Psoas muscle (tissue), 8 donors: ENCODE measurements at places on chromosomes 3 and 15. TPM values are rescaled to one million over a fixed set of nuclear protein-coding genes. Genes with fewer than 3 reads are reported as not detected.

- no peak overlapping the region for H3K4me3 ChIP-seq
- no peak for DNase-seq
- H3K27me3 ChIP-seq: peaks cover 3% of the 10 kb centered on the region
- no peaks in the 10 kb centered on the region for H3K4me1 ChIP-seq
- H3K36me3 ChIP-seq: no peaks in the 10 kb centered on the region
- H3K27ac ChIP-seq: no peak overlapping the region
Observed at GRCh38 chr15:78387246-78388037, 47.3 kb downstream of the CRABP1 start.

- no peak overlapping the region for H3K4me3 ChIP-seq
- no peaks in the 10 kb centered on the region for H3K27me3 ChIP-seq
- no peaks in the 10 kb centered on the region for H3K4me1 ChIP-seq
Observed at GRCh38 chr3:70000028-70000410, 486 bp downstream of the SAMMSON start.

The RAD18 gene
- polyA plus RNA-seq: 2.5 TPM

- DNase-seq: no peak
- H3K4me3 ChIP-seq: no peak overlapping the region
- no peaks in the 10 kb centered on the region for H3K27me3 ChIP-seq
- H3K4me1 ChIP-seq: no peaks in the 10 kb centered on the region
- no peaks in the 10 kb centered on the region for H3K36me3 ChIP-seq
Observed at GRCh38 chr3:117566926-117567325, 857.3 kb downstream of the TUSC7 start.

DNA sequence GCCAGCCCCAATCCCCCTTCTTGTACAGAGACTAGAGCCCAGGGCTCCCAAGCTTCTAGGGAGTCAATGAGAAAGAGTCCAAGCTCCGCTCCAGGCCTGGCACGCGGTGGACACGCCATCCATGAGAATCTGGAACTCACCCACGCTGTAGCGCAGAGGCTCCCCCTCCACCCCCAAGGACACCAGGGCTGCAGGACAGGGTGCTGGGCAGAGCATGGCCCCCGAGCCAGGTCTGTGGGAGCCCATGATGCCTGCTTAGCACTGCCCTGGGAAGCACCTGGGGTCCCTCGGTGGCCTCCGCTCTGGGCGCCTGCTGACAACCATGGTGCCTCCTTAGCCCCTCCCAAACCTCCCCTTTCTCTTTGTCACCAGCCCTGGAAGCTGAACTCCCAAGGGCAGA is 28.5 kb downstream of the ACSBG1 start:
- DNase-seq: no peak
- H3K4me3 ChIP-seq: no peak overlapping the region
- H3K4me1 ChIP-seq: peaks cover 49% of the 10 kb centered on the region
- H3K27me3 ChIP-seq: no peaks in the 10 kb centered on the region
- no peaks in the 10 kb centered on the region for H3K36me3 ChIP-seq

The STARD5 gene
- polyA plus RNA-seq: 0.55 TPM

The COL6A6 gene
- polyA plus RNA-seq: 0.39 TPM

DNA sequence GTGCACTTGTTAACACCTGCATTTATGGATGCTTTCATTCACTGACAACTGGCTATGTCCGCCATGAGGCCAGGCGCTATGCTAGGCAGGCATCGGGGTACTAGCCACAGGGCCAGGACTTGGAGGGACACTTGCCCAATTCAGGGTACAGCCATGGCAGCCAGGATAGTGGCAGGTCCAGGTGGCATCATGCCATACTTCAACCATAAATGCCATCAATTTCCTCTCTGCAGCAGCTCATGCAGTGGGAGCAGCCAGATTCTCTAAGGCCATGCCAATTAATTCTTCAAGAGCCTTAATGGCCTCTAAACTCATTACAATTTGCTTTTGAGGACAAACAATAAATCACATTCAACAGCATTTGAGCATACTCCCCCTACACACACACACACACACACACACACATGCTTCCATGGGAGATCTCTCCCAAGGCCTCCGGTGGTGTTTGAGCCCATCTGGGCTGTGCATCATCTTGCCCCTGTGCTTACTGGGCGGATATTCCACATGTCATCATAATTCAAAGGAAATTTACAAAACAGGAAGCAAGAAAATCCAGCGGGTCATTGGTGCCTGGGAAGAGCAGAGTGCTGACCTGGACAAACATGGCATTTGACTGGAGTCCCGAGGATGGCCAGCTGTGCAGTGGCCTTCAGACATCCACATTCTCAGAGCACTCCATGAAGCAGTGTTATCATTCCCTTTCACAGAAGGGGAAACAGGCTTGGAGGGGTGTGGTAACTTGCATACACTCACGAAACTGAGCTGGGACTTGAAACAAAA is 109.1 kb downstream of the IQSEC1 start:
- no peak overlapping the region for H3K4me3 ChIP-seq
- peak overlapping the region; percentile 53 for H3K27ac ChIP-seq
- peak; percentile 58 for DNase-seq
- no peaks in the 10 kb centered on the region for H3K27me3 ChIP-seq
- H3K36me3 ChIP-seq: no peaks in the 10 kb centered on the region

DNA sequence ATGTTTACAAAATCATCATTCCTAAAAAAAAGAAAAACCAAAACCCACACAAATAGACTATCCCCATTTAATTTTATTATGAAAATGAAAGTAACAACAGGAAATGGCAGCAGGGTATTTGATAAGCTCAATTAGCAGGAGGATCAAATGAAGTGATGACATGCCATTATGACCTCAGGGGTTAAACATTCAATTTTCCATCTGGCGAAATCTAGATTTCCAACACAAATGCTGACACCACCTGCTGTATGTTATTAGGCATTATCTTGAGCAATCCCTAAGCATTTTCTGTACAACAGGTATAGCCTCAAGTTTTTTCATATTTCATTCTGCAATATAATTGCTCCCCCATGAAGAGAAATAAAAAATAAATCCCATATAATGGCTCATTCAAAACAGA is 57.1 kb downstream of the SHQ1 start:
- no peaks in the 10 kb centered on the region for H3K27me3 ChIP-seq
- peaks cover 15% of the 10 kb centered on the region for H3K36me3 ChIP-seq
- H3K27ac ChIP-seq: no peak overlapping the region

The GPR149 gene
- polyA plus RNA-seq: not detected

DNA sequence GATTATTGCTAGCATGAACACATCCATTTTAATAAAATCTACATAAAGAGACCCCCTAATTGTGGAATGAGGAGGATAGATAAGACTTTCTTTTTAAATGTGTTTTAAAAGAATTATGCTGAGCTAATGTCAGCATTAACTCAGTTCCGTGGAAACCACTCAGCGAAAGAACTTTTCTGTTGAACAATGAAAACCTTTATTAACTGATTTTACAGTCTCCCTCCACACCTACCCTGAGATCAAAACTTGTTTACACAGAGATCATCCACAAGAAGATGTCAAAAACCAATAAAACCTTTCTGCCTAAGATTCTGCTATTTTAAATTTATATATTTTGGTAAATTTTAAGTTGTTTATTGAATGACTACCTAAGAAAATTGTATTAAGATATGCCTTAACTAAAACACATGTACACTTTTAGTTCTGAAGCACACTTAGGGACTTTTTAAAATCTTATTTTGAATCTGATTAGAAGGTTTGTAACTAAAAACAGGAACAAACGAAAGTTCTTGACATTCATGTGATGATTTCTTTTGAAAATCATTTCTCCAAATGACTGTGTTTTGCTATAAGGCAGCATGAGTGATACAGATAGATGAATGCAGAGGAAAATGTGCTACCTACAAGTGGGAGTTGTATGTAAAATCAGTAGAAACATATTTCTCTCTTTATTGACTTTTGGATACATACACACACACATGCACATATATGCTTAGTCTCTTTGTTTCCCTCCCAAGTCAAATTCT is 369.0 kb downstream of the UNC13C start:
- H3K36me3 ChIP-seq: no peaks in the 10 kb centered on the region
- no peak overlapping the region for H3K4me3 ChIP-seq
- H3K4me1 ChIP-seq: no peaks in the 10 kb centered on the region
- H3K27ac ChIP-seq: no peak overlapping the region
- DNase-seq: no peak

DNA sequence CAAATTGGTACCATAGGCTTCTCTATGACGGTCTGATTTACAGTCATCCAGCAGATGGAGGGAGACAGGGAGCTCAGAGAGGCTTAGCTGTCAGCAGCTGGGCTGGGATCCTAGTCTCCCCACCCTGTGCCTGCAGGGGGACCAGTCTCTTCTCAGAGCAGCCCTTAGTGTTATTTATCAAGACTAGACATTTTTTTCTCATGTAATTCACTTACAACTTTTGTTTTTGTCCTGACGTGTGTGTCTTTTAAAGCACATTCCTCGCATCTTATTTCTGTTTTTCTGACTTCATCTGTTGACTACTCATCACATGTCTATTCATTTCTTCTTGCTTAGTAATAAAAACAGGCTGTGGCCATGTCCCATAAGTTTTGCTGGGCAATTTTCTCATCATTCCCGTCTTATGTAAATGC is 116.1 kb downstream of the KLF13 start:
- H3K27me3 ChIP-seq: no peaks in the 10 kb centered on the region
- no peaks in the 10 kb centered on the region for H3K36me3 ChIP-seq
- H3K4me3 ChIP-seq: no peak overlapping the region

DNA sequence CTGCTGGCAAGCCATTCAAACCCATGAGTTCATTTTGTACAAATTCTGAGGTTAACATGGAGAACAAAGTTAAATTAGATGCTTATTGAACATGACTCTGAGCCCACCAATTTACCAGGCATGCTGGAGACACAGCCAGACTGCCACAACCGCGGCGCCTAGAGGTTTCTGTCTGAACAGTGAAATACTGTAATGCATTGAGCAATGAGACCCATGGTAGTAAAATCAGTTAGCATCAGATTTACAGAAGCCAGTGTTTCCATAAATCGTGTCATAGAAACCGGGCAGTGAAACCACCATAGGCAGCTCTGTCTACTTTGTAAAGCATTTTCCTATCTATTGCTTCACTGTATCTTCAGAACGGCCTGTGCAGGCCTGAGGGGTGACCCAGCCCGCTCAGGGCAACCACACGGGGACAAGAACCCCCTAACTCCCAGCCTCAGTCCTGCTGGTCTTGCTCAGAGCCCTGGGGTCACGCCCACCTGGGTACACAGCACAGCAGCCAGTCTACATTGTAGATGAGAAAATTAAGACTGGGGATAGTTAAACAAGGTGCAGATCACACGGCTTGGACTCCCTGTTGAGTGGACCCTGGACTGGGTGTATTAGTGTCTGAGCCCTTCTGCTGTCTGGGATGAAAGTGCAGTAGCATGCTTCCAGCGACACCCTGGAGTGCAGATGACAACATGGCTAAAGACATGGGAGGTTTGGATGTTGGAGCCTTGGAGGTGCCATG is 44.2 kb downstream of the MGLL start:
- H3K4me3 ChIP-seq: no peak overlapping the region
- H3K4me1 ChIP-seq: peaks cover 69% of the 10 kb centered on the region
- peaks cover 10% of the 10 kb centered on the region for H3K36me3 ChIP-seq
- peak; percentile 13 for DNase-seq

DNA sequence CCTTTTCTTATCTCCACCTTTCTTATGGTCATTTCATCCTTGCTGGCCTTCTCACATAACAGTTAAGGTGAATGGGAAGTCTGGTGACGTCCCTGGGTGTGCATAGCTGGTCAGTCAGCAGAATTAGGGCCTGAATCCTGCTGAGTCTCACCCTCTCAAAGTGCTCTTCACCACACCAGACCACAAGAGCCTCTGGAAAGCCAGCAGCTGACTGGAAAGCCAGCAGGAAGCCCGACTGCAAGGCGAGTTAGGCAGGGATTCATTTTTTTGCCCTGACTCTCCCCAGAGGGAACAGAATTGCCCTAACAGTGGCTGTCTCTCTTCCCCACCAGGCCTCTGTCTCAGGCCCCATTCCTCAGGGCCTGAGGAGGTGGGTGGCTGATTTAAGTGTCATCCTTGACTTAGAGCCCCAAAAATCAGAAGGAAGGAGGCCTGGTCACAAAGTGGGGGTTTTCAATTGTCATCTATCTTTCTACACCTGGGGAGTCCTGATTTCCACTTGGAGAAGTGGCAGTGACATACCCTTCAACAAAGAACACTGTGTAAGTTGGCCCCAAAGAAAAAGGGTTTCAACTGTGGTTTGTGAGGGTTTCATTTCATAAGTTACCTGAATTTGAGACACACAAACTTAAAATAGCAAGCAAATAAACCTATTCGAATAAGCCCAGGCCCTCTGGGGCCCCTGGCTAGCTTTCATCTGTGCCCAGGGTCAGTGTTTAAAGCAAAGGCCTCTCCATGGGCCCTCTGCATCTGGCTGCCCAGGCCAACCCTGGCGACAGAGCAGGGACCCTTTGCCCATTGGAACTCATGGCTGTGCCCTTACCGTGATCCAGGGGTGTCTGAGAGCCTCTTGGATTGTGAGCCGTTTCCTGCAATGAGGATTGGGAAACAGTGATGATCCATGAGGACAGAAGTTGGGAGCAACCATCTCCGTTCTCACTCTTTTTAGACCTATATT is 90.5 kb upstream of the HERC1 start:
- peaks cover 3% of the 10 kb centered on the region for H3K4me1 ChIP-seq
- DNase-seq: no peak
- H3K27me3 ChIP-seq: no peaks in the 10 kb centered on the region
- H3K36me3 ChIP-seq: peaks cover 82% of the 10 kb centered on the region

- no peak for DNase-seq
- H3K36me3 ChIP-seq: no peaks in the 10 kb centered on the region
- H3K27me3 ChIP-seq: no peaks in the 10 kb centered on the region
- H3K27ac ChIP-seq: peak overlapping the region; percentile 94
- H3K4me3 ChIP-seq: no peak overlapping the region
- peaks cover 78% of the 10 kb centered on the region for H3K4me1 ChIP-seq
Observed at GRCh38 chr15:99176757-99177156, 71.9 kb downstream of the SYNM start.

The ANKRD63 gene
- polyA plus RNA-seq: not detected

The PCBP4 gene
- polyA plus RNA-seq: 60.7 TPM

DNA sequence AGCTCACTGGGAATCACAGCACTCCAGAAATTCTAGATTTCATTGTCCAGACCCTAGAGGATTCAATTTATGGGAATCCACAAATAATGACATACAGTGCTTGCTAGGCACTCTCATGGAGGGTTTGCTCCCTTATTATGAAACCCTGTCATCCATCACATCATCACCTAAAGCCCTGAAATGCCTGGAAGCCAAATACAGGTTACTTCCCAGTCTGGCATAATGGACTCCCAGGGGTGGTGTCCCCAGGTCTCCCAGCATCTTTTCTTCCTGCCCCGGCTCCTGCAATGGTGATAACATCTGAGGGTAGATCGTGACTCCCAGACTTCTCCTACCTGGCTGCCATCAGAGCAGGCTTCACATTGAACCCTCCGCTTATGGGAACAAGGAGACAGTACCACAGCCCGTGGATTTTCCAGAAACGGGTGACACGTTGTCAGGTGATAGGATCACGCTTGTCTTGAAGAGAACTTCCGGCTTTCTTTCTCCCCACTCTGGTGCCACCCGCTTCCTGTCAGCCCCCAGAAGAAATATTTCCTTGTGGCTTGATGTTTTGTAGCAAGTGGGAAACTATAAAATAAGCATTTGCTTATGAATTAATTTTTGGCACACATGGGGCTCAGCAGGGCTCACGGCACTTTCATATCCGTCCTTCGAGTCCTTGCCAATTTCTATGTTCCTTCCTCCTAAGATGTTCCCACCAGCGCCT is 238.7 kb upstream of the BHLHE40 start:
- H3K27ac ChIP-seq: peak overlapping the region; percentile 81
- no peaks in the 10 kb centered on the region for H3K36me3 ChIP-seq
- no peak overlapping the region for H3K4me3 ChIP-seq
- peaks cover 8% of the 10 kb centered on the region for H3K4me1 ChIP-seq

GRCh38 chr3:72288955-72289691 is 504.2 kb upstream of the PROK2 start:
- peaks cover 10% of the 10 kb centered on the region for H3K27me3 ChIP-seq
- no peaks in the 10 kb centered on the region for H3K36me3 ChIP-seq
- H3K27ac ChIP-seq: no peak overlapping the region
- peaks cover 2% of the 10 kb centered on the region for H3K4me1 ChIP-seq
- H3K4me3 ChIP-seq: peak overlapping the region; percentile 1
- DNase-seq: no peak

The CCDC80 gene
- polyA plus RNA-seq: 4.6 TPM
